ENCODE measurements at places on chromosomes 2 and 18.

DNA sequence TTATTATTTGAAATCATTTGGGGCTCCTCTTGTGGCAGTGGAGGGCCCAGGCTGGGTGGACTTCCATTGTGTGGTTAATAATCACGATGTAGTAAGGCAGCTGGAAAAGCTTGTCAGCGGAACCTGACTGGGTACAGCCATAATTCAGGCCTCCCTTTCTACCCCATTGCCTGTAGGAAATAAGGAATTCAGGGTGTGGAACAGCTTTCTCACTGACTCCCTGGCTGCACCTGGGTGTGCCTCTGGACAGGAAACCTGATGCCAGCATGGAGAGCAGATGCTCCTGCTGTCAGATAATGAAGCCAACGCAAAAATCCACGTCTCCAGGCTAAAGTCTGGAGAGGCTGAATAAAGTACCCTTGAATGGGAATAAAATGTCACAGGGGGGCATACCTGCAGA lies 44.2 kb downstream of the LYPD6B start:
- no peak for DNase-seq

GRCh38 chr18:11159844-11160243 lies 10.5 kb upstream of the PIEZO2 start:
- DNase-seq, result no peak

GRCh38 chr2:230582851-230583283 lies 129.8 kb upstream of the CAB39 start:
- no peak for DNase-seq

DNA sequence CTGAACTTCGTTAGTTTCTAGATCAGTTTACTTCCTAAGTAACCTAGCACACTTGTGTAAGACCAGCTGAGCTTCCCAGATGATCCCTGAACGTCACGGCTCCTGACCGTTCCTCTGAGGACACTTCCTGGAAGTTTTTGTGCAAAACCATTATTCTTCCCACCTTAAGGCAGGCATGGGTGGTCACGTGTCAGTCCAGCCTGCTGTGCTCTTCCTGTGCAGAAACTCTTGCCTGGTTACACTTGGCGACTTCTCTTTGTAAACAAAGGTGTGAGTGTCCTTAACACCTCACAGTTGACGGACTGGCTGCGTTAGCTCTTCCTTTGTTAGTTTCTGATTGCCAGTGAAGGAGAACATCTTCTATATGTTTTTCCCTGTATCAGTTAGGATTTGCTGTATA lies 118.3 kb downstream of the SH3RF3 start:
- no peak for DNase-seq

DNA sequence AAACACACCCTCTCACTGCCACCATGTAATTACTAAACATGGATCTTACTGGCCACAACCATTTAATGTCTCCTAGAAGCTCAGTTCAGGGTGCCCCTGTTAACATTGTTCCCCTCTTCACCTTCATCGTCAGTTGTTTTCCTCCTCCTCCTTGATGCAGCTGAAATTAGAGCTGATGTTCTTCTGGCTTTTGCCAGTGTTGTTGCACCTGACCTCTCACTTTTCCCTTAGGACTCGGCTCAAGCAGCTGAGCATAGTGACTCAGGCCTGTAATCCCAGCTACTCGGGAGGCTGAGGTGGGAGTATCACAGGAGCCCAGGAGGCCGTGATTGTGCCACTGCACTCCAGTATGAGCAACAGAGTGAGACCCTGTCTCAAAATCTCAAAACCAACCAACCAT lies 70.8 kb downstream of the ACSL3 start:
- DNase-seq, result no peak

- DNase-seq, result no peak
Observed at GRCh38 chr2:186531257-186531775, 45.3 kb downstream of the ZC3H15 start.

DNA sequence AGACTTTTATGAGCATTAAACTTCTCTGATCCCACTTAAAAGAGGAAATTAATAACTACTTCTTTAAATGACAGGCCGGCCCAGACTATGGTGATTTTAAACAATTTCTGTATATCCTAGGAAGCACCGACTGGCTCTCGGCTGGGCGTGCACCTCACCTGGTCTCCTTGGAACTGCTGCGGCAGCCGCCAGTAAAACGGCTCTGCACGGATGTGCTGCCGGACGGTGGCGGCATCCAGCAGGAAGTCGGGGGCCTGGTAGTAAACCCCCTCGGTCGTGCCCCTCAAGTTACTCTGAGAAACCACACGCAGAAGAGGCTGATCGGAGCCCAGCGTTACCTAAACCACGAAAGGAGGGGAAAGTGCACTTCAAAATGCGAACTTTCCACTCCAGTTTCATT lies 106.5 kb downstream of the LAMA1 start:
- DNase-seq, result no peak

DNA sequence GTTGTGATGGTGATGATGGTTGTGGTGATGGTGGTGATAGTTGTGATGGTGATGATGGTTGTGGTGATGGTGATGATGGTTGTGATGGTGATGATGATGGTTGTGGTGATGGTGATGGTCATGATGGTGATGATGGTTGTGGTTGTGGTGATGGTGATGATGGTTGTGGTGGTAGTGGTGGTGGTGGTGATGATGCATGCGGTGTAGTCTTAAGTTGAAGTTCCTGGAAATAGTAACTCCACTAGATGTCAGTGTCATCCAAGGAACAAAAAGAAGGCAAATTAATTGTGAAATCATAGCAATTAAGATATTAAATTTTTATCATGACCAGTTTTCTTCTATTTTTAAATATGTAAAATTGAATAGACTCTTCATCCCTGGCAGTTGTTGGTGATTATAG lies 309.2 kb downstream of the AGAP1 start:
- no peak for DNase-seq

- DNase-seq, result peak; percentile 17
Observed at GRCh38 chr2:48946449-48947048, 191.0 kb upstream of the LHCGR start.

GRCh38 chr18:70578480-70578879 lies 289.6 kb downstream of the SOCS6 start:
- DNase-seq, result no peak

DNA sequence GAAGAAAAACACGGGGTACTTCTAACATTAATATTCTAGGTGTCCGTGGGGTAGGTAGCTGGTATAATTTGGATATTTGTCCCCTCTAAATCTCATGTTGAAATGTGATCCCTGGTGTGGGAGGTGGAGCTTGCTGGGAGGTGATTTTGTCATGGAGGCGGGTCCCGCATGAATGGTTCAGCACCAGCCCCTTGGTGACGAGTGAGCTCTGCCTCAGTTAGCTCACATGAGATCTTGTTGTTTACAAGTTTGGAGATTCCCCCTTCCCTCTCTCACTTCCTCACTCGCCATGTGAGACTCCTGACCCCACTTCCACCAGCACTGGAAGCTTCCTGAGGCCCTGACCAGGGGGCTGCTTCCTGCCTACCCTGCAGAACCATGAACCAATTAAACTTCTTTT lies 35.4 kb upstream of the DNER start:
- no peak for DNase-seq

GRCh38 chr2:21489080-21489479 lies 365.3 kb downstream of the TDRD15 start:
- DNase-seq, result no peak

DNA sequence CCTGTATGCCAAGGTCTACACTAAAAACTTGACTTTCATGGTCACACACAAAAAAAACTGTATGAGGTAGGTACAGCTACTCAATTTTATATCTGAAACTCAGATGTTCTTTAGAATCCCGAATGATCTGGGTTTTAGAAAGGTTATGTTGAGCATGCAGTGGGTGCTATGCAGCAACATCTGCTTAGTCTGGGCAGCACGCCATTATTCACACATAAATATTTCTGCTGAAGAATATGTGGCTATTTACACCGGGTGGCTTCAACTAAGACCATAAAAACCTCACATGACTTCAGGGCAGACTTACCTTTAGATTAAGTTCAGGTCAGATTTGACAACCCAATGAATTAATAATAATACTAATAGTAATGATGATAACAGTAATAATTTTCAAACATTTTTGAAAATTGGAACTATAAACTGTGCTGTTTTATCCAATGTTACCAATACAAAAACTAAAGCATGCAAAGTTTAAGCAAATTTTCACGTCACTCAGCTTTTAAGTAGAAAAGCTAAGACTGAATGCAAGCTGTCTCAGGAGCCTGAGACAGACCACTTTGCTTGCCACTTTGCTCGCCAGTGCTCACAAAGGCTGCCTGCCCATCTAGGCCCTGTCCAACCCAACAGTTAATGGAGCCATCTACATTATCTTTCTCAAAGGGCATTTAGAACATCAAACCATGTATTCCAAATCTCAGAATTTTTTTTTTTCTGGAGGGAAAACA lies 292.0 kb downstream of the CNTNAP5 start:
- DNase-seq, result no peak

DNA sequence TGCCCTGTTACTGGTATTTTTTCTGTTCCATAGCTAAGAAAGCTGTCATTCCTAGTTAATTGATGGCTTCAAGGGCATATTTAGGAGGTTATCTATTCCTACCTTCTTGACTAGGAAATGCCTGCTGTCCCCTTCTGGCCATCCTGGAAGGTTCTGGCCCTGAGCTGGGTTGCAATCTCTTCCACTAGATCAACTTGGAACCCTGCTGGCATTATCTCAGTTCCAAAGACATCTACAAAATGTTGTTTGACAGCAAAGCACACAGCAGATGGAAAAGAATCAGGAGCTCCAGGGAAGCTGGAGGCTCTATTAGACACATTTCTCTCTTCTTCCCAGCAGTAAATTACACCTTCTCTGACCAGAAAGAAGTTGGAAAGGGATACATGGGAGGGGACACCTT lies 192.1 kb downstream of the ARHGAP28 start:
- no peak for DNase-seq

- no peak for DNase-seq
Observed at GRCh38 chr2:166591226-166591625, 97.2 kb upstream of the SCN7A start.

DNA sequence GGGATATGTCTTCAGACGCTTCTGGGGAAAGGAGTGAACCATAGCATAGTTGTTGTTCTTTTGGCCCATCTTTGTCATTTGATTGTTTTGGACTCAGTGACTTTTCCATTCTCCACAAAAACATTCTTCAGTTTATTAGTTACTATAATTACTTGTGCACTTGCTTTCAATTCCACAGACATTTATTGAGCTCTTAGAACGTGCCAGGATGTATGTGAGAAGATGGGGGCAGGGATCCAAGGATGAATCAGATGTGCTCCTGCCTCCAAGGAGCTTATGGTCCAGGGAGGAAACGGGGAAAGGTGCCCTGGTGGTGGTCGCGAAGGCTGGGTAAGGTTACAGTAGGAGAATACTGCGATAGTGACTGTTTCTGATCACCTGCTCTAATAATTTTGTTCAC lies 6.9 kb upstream of the SLC4A3 start:
- no peak for DNase-seq

DNA sequence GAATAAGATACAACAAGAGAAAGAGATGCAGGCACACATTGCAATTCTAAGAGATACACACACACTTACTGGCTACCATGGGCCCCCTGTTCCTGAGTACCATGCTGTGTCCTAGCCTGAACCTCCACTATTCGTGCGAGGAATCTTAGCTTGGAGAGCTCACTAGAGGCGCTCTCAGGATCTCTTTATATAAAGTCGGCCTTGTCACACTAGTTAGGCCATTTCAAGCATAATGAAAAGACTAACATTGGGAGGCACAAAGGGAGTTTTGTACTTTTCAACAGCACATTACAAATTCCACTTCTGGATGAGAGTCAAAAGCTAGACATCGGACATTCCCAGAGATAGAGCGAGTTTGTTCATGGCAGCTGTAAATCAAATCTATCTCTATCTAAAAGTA lies 365.2 kb downstream of the DSEL start:
- DNase-seq, result no peak

- no peak for DNase-seq
Observed at GRCh38 chr2:57396355-57397098, 650.1 kb upstream of the VRK2 start.

DNA sequence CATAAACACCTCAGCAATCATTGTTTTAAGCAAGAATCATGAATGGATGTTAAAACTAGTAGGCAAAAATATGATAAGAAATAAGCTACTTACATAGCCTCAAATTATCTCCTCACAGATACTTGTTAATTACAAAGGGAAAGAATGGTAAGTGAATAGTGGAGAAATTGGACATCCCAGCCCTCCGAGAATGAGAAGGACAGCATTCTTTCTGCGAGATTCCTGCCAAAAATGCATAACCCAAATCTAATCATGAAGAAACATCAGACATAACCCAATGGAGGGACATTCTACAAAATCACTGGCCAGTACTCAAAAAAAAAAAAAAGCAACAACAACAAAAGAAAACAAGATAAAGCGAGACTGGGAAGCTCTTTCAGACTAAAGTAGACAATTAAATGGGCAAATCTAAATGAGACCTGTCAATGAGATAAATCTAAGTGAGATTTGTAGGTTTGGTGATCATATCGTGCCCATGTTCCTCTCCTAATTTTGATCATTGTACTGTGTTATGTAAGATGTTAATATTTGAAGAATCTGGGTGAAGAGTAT lies 57.9 kb upstream of the GLI2 start:
- no peak for DNase-seq

DNA sequence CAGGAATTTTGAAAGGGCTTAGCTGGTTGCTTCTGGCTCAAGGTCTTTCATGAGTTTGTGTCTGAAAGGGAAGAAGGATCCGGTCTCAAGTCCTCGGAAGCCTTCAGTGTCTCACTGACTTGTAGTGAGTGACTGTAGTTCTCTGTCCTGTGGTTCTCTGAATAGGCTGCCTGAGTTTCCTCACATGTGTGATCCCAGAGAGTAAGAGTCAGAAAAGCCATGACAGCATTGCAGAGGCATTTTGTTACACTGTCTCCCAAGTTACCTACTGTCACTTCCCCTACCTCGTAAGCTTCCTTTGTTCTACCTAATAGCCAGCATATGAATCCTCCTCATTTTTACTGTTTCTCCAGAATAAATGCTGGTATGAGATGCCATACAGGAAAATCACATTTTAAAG lies 709.1 kb upstream of the CHAC2 start:
- no peak for DNase-seq

- DNase-seq, result no peak
Observed at GRCh38 chr2:53188851-53189510, 578.6 kb upstream of the CHAC2 start.

GRCh38 chr2:54240515-54241469 lies 15.2 kb downstream of the TSPYL6 start:
- no peak for DNase-seq

DNA sequence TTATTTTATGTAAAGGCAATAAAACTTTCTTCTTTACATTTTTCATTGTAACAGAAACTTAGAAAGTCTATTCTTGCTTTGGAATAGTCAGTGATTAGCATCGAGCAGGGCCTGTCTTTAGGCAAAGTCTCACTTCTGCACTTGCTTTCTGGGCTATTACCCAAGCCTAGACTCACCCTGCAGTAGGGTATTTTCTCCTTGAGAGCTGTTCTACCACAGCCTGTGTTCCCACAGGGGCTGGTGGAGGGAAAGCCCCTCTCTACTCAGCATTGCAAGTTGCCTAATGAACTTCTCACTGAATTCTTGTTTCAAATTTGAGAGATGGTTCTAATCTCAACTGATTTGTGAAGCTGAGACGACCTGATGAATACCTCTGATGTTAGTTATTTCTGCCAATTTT lies 111.7 kb upstream of the KLHL14 start:
- DNase-seq, result no peak

GRCh38 chr2:134244587-134244986 lies 9.3 kb upstream of the MGAT5 start:
- no peak for DNase-seq
